ENCODE measurements at places on chromosomes 2 and 18.

GRCh38 chr2:62016957-62017356, 111.5 kb downstream of the COMMD1 start:
- DNase-seq = no peak

DNA sequence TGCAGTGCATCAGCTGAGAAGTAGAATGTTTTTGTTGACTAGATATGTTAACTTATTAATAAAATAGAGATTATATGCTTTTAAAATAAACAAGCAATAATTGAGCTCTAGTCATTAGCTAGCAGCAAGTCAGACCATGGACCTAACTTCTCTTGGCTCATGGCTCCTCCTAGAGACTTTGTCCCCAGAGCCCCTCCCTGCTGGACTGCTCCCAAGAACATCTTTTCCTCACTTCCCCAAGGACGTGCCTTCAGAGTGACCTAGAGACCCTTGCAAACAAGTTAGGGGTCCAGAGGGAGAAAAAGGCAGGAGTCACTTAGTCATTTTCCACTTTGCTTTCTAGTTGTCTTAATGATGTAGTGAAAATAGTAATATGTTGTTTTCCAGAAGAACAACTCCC, 312.5 kb upstream of the NRP2 start:
- DNase-seq = no peak

DNA sequence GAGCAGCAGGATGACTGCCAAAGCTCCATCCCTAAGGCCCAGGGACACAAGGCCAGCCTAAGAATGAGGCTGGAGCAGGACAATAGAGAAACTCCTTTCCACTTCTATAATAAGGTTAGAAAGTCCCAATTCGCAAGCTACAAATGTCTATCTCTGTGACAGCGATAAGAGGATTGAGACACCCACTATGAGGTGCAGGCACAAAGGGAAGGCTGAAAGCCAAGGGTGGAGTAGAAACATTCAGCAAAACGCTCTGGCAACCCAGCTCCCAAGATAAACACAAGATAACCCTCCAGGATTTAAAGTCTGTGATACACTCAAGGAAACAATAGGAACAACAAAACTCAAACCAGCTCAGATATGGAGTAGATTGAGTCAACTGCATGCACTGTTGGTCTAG, 418.0 kb upstream of the UBE2E3 start:
- DNase-seq = no peak

DNA sequence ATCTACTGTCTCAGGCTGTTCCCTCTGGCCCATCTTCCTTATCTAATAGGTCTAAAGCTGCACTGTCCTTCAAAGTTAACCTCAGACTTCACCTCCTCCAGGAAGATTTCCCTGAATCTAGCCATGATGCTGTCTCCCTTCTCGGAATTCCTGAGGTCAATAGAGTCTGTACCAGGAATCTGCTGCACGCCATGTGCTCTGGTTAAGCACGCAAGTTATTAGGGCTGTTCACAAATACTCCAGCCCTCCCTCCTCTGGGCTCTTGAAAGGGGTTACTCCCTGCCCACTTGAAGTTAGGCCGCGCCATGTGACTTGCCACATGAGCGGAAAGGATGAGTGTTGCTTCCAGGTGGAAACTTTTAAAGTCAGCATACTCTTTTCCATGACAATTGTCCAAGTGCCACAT, 43.6 kb downstream of the MCFD2 start:
- peak; percentile 47 for DNase-seq

- no peak for DNase-seq
Measured at GRCh38 chr2:207885010-207885409, 115.3 kb upstream of the FZD5 start.

- DNase-seq = no peak
Measured at GRCh38 chr2:75456825-75457224, 103.9 kb downstream of the EVA1A start.

DNA sequence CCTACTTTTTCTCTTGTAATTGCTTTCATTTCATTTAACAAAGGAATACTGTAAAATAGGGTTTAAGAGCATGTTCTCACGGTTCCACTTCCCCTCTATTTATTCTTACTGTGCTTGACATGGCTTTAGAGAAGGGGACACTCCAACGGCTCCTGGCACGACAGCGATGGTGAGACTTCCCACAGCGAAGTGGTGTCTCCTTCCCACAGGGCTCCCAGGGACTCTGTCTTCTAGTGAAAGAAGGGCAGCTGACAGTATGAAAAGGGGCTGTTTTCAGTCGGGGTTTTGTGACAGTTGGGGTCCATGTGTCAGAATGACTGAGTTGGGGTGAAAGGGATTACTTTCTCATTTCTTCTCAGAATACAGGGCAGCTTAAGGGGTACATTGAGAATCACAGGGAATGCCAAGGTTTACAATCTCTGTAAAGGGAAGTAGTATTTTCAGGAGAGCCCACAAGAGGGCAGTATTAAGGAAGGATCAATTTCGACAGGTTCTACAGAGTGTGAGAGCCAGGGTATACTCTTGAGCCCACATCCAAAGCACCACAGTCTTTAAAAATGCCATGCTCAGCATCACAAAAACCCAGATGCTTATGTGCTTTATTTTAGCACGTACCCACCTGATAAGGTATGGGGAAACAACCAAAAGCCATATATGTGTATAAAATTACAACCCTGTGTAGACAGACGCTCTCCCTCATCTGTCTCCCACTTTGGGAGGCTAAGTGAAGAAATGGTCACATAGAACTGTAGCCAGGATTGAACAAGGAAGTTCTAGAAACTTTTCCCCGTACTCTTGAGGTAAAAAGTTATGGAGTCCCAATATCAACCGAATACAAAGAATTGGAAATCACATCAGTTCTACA, 31.3 kb upstream of the RAPGEF4 start:
- no peak for DNase-seq

- DNase-seq = peak; percentile 15
Measured at GRCh38 chr2:169933124-169933711, 106.0 kb downstream of the UBR3 start.

DNA sequence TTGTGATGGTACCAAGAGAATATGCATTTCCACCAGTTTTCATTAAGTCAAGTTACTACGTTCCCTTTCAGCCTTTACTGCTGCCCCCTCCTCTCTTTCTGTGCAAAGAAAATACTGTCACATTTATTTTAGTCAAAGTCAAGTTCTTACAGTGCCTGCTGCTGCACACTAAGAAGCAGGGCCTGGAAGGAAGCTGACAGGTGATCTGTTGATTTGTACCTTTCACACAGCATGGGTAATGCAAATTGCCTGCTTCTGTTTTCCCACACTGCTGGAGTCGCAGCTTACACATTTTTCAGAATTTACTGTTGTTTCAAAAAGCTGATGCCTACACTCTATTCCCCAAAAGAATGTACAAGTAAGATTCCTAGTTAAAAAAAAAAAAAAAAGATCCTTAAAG, 48.7 kb upstream of the CD226 start:
- DNase-seq = no peak

All from NCI-H510A (cell line).